Stimulated activated CD8-positive, alpha-beta memory T cell treated with anti-CD3 and anti-CD28 coated beads, Interleukin-4, amount 100 ng/mL, for 1 hour (primary cell): ENCODE measurements at places on chromosomes 2 and 18.

DNA sequence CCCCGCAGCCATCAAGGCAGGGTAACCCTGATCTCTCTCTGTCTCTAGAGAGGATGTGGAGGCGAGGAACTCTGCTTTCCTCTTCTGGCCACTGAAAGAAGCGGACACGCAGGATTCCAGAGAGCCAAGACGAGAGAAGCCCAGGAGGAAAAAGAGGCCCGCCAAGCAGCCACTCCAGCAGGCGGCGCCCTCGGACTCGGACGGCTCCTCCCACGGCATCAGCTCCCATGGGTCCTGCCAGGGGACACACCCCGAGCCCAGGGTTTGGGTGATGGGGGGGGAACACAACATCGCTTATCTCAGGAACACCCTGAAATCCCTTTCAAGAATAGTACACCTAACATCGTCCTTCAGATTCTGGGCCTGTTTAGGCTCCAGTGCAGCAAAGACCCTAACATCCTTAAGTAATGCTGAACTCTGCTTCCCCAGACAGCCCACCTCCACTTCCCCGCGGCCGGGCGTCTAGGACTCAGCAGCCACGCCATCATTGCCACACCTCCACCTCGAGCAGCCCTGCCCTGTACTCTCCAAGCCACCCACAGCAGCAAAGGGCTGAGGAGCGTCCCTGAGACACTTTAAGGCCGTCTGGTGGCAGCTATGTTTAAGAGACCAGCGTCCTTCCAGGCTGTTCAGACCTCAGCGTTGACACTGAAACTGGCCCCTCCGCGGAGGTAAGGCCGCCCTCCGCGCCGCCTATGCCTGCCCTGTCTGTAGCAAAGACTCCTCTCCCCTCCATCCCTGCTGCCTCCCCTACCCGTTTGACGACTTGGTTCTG is 34.3 kb upstream of the CNGA3 start:
- no peak for DNase-seq

DNA sequence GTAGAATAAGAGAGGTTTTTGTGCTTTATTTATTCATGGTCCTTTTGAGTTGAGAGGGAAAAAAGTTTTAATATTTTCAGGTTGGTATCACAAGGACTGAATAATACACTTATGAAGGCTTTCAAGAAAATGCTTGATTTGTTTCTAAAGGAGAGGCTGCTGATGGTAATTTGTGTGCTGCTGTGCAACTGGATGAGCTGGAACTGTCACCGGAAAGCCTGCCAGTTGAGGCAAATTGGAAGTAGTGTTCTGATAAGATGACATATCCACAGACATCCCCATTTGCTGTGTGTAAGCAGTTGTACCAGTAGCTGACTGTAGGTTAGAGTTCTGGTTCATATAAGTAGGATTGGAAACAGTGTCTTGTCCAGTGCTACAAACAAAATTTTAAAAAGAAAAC is 21.6 kb upstream of the CACNB4 start:
- DNase-seq = no peak

GRCh38 chr2:191851158-191851557 is 4.3 kb upstream of the CAVIN2 start:
- no peak for DNase-seq

- DNase-seq = no peak
Measured at GRCh38 chr18:78884502-78884901, 95.1 kb upstream of the SALL3 start.

GRCh38 chr2:104755026-104755878 is 98.7 kb upstream of the POU3F3 start:
- DNase-seq = no peak

DNA sequence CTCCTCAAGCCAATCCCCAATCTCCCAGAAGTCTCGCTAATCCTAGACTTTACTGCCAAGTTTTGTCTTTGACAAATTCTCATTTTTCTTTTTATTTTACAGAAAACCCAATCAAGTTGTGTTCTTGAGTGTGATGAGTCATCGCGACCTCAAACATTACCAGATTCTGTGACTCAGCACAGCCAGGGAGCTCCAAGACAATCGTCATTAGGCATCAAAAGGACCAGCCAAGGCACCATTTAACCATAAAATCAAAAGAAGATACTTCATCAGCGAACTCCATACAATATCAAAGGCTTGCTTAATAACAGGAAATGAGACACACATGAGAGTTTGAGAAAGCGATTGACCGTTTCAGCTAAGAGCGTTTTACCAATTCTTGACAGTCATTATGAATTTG is 146.2 kb upstream of the AGAP1 start:
- no peak for DNase-seq

GRCh38 chr2:191255756-191256312 is 10.6 kb downstream of the MYO1B start:
- DNase-seq = no peak

DNA sequence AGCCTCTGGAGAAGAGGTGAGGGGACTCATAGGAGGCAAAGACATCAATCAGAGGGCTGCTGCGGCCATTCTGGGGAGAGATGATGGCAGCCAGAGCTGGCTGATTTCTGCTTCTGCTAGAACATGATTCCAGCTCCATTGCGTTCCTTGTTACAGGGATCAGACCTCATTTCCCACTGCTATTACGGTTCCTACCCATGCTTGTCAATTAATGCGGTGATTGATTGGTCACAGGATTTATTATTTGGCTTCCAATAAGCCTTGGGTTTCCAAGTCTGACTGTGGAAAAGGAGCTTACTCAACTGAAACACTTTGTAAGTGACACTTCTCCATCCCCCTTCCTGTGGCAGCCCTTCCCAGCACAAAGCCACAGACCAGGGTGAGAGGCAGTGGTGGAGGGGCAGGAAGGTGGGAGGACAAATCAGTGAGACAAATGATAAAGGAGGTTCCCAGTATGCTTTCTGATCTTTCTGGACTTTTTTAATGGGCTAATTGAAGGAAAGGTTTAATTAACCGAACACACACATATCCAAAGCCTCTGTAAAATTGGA is 26.8 kb upstream of the CTLA4 start:
- DNase-seq = no peak

DNA sequence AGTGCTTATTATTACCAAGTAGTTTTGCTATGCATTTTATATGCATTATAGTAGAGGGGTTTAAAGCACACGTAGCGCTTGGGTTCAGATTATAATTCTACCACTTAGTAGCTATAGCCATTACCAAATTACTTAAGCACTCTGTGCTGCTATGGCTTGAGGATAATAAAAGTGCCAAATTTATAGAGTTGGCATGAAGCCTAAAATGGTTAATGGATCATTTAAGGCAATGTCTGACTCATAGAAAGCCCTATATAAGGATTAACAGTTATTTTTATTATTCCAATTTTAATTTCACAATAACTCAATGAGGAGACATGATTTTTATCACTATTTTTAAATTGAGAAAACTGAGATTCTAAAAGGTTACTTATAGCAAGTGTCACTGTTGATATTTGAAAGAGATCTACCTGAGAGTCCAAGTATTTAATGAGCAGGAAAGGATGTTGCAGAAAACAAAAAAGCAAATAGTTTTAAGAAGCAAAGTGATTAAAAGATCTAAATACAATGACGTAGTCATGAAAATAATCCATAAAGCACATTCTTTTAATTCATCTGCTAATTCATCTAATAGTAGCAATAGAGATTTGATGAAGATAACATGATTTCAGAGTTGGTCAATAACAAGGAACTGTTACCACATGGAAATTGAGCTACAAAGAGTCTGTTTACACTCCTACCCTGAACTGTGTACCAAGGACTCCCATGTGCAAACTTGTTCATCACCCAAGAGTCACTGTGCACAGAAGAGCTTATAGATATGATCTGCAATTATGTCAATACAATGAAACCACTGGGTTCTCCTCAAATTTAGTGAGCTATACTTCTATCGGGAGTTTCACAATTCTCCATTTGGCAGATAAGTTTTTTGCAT is 78.8 kb upstream of the DTNA start:
- DNase-seq = no peak

GRCh38 chr2:207180741-207181140 is 15.0 kb upstream of the KLF7 start:
- no peak for DNase-seq

- DNase-seq = no peak
Measured at GRCh38 chr18:13233787-13234783, 15.5 kb downstream of the LDLRAD4 start.

DNA sequence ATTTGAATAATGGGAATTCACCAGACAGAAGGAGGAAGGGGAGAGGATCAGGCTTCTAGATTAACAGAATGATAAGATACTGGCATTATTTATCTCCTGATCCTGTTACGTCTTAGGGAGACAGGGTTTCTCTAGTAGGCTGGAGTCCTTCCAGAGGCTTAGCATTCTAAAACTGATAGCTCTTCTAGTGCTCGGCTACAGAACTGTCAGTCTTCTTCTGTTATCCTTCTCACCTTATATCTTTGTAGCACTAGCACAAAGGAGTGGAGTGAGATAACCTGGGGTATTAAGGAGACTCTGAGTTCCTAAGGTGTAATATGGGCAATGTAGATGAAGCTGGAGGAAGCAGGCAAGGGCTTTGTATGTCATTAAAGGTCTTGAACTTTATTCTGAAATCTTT is 52.1 kb downstream of the PIKFYVE start:
- DNase-seq = no peak

GRCh38 chr18:46334868-46335281 is 230.7 kb downstream of the HAUS1 start:
- DNase-seq = no peak

- no peak for DNase-seq
Measured at GRCh38 chr18:34220081-34220815, 4.5 kb downstream of the NOL4 start.

DNA sequence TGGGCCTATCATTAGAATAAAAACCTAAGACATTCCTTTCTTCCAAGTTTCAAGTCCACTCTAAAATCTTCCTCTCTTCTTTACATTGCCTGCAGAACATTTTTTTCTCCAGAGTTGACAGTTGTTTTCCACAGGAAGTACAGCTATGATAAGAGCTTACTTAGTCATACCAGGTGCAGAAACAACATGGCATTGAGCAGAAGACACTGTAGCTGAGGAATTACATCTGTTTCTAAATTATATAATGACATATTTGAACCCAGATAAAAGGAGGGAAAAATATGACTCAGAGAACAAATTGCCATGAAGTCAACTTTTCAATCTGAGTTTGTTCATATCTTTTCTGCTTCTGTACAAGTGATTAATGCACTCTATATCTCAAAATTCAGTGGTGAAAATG is 30.2 kb downstream of the CMPK2 start:
- no peak for DNase-seq

- DNase-seq = no peak
Measured at GRCh38 chr2:216932863-216933548, 73.1 kb upstream of the TNP1 start.

DNA sequence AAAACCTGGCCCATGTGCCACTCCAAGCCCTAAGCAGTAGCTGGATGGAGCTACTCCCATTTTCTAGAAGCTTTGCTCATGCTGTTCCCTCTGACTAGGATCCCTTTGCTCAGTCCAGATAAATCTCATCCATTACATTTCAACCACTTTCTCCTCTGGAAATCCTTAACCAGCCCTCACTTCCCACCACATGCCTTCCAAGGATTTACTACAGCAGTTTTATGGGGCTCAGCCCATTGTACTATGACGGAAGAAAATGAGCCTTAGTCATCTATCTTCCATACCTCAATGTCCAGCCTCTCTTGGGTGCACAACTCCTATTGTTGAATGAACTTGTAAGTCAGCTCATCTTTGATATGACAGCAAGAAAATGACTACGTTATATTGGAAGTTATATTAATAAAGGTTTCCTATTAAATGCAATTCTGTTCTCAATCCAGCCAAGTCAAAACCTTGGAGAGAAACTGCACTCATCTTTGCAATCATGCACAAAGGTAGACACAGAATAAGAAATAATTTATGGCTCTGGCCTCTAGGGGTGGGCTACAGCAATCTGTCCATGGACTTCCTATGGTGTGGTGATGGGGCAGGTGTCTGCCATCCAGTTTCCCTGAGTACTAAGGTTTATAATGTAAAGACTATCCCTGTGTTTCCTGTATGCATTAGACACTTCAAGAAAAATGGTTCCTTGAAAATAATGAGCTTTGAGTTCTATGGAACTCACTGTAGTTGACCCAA is 3.4 kb downstream of the B4GALT6 start:
- DNase-seq = no peak

GRCh38 chr2:78910376-78910775 is 115.1 kb upstream of the REG3G start:
- DNase-seq = no peak

- DNase-seq = no peak
Measured at GRCh38 chr2:118618279-118618678, 229.2 kb downstream of the EN1 start.

DNA sequence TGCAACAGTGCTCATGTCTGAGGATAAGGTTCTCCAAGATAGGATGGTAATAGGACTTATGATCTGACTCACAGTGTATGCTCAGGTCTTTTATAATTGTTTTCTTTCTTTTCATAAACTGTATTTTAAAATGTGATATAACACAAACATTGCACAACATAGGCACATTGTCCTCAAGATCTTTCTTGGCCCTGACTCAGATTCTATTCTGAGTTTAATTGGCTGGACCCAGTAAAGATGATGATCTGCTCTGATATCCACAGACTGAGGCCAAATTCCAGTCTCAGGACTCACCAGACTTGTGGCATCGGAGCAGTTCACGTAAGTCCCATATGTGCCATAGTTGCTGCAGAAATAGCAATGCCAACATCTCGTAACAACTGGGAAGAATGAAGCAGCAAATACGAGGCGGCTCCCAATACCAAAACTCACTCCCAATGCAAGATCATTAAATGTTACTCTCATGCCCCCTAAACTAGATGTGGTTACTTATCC is 448.9 kb upstream of the SLC14A2 start:
- DNase-seq = no peak

GRCh38 chr2:16604236-16604635 is 61.4 kb downstream of the CYRIA start:
- no peak for DNase-seq

GRCh38 chr2:185676316-185676715 is 62.3 kb upstream of the FSIP2 start:
- no peak for DNase-seq

- no peak for DNase-seq
Measured at GRCh38 chr2:211690736-211691135, 847.9 kb downstream of the ERBB4 start.

DNA sequence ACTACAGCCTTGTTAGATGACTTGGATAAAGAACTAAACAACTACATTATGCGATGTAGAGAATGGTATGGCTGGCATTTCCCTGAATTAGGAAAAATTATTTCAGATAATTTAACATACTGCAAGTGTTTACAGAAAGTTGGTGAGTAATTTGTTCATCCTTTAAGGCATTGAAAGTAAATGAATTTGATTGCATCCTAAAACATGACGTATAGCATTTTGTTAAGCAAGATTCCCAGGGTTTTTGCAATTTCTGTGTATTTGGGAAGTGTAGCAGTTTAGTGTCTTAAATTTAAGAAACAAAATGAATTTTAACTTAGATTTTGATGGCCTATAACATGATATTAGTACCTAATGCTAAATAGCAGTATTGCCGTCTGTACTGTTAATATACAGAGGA is 24.8 kb downstream of the NOP58 start:
- DNase-seq = no peak

DNA sequence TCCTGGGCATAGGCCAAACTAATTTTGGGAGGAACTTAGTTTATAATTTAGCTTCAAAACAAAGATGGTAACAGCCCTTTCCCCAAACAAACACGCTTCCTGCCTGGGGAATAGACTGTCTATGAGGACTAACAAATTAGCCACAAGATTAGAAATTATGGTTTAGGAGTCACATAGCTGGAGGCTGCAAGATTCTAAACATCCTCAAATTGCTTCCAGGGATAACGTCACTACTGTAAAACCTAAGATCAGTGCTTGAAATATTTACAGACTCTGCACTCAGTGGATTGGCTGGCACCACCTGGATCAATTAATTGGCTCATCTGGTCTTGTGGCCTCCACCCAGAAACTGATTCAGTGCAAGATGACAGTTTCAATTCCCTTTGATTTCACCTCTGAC is 118.0 kb upstream of the TACR1 start:
- DNase-seq = no peak
